Cerebellar nuclear complex (tissue), 1 donor: ENCODE measurements at places on chromosomes 5 and 9.

- DNase-seq: no peak
These were observed 144.7 kb upstream of the C9orf72 start for GRCh38 chr9:27717991-27718390.

DNA sequence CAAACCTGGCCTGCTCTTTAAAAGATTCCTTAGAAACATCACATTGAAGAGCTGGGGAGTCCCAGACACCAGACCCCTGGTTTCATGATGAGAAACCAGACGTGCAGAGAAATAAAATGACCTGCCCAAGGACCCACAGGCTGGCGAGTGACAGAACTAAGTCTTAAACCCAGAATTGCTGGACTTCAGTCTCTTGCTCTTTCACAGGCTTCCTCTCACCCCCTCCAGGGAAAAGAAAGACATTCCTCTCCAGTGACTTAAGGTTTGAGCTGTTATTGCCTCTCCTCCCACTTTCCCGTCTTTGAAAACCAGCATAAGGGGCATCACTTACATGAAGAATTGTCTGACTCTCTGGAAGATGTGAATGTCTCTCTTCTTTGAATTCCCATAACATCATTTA, 535.2 kb downstream of the IRX1 start:
- DNase-seq: no peak

DNA sequence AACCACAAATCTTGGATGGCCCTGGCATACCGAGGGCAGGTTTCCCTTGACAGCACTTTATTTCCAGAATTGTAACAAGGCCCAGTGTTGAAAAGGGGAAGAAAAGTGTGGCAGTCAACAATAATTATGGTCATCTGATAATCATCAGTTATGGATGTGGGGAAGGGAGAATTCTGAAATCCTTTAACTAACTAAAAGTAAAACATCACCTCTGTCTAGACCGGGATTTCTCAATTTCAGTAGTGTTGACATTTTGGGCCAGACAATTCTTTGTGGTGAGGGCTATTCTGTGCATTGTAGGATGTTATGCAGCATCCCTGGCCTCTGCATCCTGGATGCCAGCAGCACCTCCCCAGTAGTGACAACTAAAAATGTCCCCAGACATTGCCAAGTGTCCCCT, 140.4 kb downstream of the PSAT1 start:
- DNase-seq: no peak

DNA sequence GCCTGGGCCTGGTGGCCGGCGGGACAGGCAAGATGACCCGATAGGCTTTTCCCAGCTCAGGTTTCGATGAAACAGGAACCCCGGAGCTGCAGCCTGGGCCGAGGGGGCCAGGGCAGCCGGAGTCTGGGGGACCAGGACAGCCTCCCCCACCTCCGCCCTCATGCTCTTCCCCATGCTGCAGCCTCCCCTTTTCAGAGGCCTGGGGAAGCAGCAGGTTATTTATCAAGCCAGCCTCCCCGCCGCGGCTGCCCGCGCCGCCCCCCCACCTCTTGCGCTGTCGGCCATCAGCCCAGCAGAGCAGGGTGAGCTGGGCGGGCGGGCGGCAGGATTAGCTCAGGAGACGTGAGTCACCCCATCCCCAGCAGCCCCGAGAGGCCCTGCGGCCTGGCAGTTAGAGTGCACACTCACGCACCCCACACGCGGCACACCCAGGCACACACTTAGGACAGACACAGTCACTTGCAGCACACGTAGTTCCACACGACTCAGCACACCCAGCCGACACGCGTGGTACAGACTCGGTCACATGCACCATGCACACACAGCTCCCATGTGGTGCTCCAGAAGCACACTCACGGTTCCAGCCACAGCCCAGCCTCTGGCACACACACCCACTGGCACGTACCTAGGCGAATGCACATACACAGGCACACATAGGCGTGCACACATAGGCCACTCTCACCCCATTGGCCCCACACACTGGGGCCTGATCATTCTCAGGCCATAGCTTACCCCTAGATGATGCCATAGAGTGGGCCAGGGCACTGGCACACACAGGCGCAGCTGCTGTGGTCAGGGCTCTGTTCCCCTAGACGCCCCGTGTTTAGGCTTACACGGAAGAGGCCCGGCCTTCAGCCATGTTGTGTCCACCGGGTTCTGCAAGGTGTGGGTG, 13.0 kb downstream of the CXXC5 start:
- DNase-seq: no peak
